ENCODE measurements at places on chromosomes 1 and 21. TPM values are rescaled to one million over a fixed set of nuclear protein-coding genes. Genes with fewer than 3 reads are reported as not detected.

- DNase-seq, result no peak
Measured at GRCh38 chr1:183693521-183693920, 40.4 kb upstream of the APOBEC4 start.

DNA sequence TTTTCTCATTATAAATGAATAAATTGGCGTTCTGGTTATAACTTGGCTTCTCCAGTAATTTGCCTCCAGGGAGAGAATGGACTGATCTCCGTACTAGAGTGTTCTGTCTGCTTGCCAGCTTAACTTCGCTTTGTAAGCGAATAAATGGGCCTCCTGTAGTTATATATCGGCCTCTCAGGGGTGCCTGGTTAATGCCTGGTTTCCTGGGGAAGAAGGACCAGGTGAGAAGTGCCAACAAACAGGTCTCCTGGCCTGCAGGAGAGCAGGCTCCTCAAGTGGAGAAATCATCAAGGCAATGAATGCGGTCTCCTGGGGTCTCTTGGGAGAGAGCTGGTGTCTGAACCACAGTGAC is 107.4 kb upstream of the SERBP1 start:
- no peak for DNase-seq

DNA sequence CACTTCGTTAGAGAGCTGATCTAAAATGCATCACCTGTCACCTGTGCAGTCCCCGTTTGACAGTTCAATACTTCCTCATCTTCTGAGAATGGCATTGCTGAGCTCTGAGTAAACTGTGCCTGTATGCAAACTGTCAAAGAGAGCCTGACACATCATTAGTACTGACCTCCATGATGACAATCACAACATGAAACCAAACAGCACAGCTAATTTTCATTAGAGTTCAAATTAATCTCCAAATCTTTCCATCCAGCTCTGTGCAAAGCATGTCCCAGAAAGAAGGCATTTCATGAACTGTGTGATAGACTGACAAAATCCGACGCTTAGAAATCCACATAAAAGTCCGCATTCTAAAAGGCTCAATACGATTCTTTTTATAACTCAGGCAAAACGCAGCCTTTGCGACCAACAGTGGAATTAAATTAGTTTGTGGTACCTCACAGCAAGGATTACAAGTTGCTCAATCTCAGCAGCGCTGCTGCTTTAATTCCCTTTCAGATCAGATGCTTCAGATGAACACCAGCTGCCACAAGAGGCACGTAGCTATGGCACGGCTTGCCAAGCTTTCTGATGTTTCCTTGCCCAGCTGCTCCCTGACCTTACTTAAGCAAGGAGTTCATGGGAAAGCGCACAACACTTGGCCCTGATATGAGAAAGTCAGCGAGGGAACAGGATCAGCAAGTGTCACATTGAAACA is 765.5 kb upstream of the PRMT6 start:
- no peak for DNase-seq

DNA sequence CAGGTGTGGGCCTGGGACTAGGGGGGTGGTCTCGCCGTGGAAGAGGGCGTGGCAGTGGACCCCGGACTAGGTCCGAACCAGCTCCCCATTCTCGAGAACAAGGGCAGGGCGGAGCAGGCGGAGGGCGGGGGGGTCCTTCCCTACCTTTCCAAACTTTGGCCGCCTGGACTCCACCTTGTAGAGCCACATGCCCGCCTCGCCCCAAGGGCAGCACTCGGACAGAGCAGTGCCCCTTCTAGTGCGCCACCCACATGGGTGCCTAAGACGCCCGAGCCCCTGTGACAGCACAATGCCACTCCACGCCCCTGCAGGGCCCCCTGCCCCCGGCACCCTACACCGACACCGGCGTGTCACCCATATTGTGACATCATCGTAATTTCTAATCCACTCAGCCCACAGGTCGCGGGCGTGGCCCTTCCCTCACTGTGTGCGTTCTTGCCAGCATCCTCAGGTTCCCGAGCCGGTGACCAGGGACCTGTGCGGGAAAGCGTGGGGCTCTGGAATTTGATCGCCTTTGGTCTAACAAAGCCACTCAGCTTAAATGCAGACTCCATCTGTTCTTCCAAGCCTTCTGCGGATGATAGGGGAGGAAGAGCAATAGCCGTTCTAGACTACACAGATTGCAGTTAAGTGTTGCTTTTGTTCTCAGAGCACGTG is 553 bp upstream of the STMN1 start:
- no peak for DNase-seq

- DNase-seq, result no peak
Measured at GRCh38 chr1:238898856-238899255, 487.5 kb upstream of the CHRM3 start.

GRCh38 chr1:199010933-199011332 is 372.1 kb downstream of the PTPRC start:
- no peak for DNase-seq

- no peak for DNase-seq
Measured at GRCh38 chr1:46558141-46558963, 6.9 kb upstream of the KNCN start.

GRCh38 chr21:26835027-26835713 is 10.0 kb downstream of the ADAMTS1 start:
- DNase-seq, result no peak

GRCh38 chr1:10604966-10605365 is 130.2 kb downstream of the PEX14 start:
- no peak for DNase-seq

- DNase-seq, result no peak
Measured at GRCh38 chr1:219621047-219621786, 8.3 kb upstream of the ZC3H11B start.

DNA sequence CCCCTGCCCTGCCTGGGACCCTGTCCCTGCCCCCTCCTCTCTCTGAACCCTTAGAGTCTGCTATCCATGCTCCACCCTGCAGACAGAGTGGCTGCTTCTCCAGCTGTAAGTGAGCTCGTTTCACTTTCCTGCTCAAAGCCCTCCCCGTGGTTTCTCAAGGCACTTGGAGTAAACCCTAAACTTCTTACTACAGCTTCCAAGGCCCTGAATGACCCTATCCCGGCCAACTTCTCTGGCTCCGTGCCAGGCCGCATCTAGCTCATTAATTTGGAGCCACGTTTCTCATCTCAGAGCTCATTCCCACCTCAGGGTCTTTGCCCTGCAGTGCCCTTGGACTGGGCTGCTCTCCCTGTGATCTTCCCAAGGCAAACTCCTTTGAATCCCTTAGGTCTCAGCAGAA is 235.1 kb upstream of the RUNX1 start:
- DNase-seq, result no peak

GRCh38 chr1:47797575-47797974 is 199.6 kb downstream of the TRABD2B start:
- DNase-seq, result no peak

- DNase-seq, result no peak
Measured at GRCh38 chr1:45009296-45009865, 1.7 kb downstream of the HECTD3 start.

DNA sequence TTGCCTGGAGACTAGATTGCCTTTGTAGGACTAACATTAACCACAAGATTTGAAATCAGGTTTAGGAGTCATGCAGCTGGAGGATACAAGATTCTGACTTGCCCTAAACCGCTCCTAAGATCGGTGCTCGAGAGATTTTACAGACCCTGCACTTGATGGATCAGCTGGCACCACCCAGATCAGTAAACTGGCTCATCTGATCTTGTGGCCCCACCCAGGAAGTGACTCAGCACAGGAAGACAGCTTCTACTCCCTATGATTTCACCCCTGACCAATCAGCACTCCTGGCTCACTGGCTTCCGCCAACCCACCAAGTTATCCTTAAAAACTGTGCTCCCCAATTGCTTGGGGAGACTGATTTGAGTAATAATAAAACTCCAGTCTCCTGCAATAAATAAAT is 876 bp upstream of the CATSPERE start:
- no peak for DNase-seq

DNA sequence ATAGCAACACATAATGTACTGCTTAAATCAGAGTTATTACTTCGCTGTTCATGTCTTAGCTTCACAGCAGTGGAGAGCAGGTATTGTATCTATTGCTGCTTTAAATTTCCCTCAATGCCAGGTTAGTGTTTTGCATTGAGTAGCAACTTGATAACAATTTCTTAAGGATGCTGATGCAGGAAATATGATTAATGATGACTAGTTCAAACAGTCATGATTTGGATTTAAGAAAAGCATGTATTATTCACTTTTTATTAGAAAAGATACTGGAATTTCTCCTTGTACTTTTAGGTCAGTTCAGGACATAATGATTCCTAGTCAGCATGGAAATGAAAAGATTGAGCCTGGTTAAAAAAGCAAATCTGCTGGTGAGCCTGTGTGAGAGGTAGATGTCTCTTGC is 67.2 kb upstream of the ARHGAP29 start:
- DNase-seq, result no peak

DNA sequence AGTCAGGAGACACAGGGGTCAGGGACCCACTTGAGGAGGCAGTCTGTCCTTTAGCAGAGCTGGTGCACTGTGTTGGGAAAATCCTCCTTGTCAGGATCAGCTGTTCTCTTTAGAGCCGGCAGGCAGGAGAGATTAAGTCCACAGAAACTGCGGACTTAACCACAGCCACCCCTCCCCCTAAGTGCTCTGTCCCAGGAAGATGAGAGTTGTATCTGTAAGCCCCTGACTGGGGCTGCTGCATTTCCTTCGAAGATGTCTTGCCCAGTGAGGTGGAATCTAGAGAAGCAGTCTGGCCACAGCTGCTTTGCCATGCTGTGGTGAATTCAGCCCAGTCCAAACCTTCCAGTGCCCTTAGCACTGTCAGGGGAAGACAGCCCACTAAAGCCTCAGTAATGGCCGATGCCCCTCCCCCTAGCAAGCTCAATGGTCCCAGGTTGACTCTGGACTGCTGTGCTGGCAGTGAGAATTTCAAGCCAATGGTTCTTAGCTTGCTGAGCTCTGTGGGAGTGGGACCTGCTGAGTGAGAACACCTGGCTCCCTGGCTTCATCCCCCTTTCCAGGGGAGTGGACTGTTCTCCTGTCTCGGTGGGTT is 172.8 kb downstream of the ST6GALNAC3 start:
- DNase-seq, result no peak

- DNase-seq, result no peak
Measured at GRCh38 chr21:33355996-33356395, 31.2 kb downstream of the IFNAR1 start.

DNA sequence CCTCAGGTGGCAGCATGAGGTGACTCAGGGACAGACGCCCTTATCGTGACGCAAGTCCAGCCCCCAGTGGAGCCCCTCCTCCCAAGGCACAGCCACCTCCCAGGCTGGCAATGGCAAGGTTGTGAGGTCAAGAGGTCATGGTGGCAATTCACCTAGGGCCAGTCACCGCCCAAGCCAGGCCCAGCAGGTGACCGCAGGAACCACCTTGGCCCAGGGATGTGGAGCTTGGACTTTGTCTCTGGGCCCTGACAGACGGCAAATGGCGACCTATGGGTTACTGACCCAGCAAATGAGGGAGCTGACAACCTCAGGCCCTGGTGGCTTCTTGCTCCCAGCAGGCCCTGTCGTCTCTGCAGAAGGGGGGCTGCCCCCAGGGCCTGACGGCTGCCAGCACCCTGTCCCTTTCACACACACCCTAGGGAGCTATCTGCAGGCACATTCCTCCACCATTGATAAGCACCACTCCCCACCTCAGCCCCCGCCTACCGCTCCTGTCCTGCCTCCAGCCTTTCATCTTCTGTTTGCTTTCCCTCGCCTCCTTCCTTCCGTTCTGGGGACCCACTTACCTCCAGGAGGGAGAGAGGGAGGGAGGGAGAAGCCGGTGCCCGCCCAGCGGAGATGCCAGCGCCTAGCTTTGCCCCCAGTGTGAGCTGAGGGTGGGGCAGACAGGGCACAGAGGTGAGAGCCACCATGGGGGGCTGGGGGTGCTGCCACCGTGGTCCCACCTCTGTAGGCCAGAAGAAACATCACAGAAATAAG is 12.1 kb downstream of the EPHA2 start:
- DNase-seq, result no peak

GRCh38 chr1:93344886-93345632 is 648 bp upstream of the DR1 start:
- no peak for DNase-seq

AVPR1B gene
- total RNA-seq, result not detected

ADAMTS1 gene
- total RNA-seq, result 2.0 TPM

CLDN17 gene
- not detected for total RNA-seq

VANGL1 gene
- total RNA-seq, result 2.9 TPM

RASSF5 gene
- 0.82 TPM for total RNA-seq

TMEM201 gene
- total RNA-seq, result 3.7 TPM
